Stimulated activated memory B cell treated with anti-CD40 and anti-IgM and Interleukin-4, amounts not matched to agents 10 μg/mL and 1 μg/mL and 100 μg/mL, for 72 hours (primary cell): ENCODE measurements at places on chromosomes 2 and 18.

GRCh38 chr2:150165442-150165841, 322.0 kb downstream of the RND3 start:
- no peaks in the 10 kb centered on the region for H3K27me3 ChIP-seq
- no peak overlapping the region for H3K4me3 ChIP-seq
- H3K36me3 ChIP-seq, result no peaks in the 10 kb centered on the region
- H3K27ac ChIP-seq, result no peak overlapping the region
- no peak for ATAC-seq

GRCh38 chr2:150621526-150622213, 134.2 kb upstream of the RND3 start:
- H3K36me3 ChIP-seq, result no peaks in the 10 kb centered on the region
- H3K27ac ChIP-seq, result no peak overlapping the region
- no peaks in the 10 kb centered on the region for H3K27me3 ChIP-seq
- ATAC-seq, result no peak

DNA sequence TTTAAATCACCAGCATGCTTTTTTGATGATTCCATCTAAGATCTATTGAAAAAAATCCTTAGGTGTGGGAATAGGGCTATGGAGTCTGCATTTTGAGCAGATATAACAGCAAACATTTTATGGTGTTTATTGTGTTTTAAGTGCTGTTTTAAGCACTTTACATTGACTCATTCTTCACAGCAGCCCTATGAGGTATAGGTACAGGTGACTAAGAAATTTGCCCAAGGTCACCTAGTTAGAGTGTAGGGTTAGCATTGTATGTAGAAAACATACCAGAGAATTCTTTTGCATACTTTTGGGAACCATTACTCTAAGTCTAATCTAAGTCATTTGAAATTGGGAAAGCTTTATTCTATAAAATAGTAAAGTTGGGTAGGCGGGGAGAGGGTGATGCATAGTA, 31.3 kb downstream of the PPM1B start:
- ATAC-seq, result no peak
- peaks cover 22% of the 10 kb centered on the region for H3K4me1 ChIP-seq
- no peak overlapping the region for H3K4me3 ChIP-seq
- H3K27ac ChIP-seq, result no peak overlapping the region
- H3K27me3 ChIP-seq, result no peaks in the 10 kb centered on the region

GRCh38 chr2:72010647-72011369, 136.9 kb downstream of the CYP26B1 start:
- ATAC-seq, result no peak
- peaks cover 6% of the 10 kb centered on the region for H3K27me3 ChIP-seq
- no peak overlapping the region for H3K27ac ChIP-seq
- no peak overlapping the region for H3K4me3 ChIP-seq
- H3K4me1 ChIP-seq, result no peaks in the 10 kb centered on the region

- H3K4me3 ChIP-seq, result no peak overlapping the region
- ATAC-seq, result peak; percentile 43
- no peaks in the 10 kb centered on the region for H3K36me3 ChIP-seq
- no peaks in the 10 kb centered on the region for H3K27me3 ChIP-seq
Measured at GRCh38 chr2:180698668-180699067, 281.7 kb upstream of the UBE2E3 start.

DNA sequence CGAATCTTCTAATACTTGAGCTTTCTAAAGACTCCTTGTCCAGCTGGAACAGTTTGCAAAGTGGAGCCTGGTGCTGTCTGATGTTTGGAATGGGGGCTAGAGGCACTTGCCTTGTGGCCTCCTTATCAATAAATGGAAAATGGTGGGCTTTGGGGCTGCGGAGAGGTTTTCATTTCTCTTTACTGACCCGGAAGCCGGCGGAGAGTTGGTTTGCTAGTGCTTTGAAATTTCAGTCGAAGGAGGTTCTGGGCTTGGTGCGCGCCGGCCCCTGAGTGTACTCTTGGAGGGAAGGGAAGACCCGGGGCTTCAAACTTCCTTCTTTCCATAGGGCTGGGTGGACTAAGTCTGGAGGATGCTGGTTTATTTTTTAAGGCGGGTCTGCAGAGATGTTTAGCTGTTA, 714 bp downstream of the RPIA start:
- peak overlapping the region; percentile 88 for H3K27ac ChIP-seq
- peak overlapping the region; percentile 84 for H3K4me3 ChIP-seq
- peaks cover 55% of the 10 kb centered on the region for H3K4me1 ChIP-seq
- no peak for ATAC-seq

DNA sequence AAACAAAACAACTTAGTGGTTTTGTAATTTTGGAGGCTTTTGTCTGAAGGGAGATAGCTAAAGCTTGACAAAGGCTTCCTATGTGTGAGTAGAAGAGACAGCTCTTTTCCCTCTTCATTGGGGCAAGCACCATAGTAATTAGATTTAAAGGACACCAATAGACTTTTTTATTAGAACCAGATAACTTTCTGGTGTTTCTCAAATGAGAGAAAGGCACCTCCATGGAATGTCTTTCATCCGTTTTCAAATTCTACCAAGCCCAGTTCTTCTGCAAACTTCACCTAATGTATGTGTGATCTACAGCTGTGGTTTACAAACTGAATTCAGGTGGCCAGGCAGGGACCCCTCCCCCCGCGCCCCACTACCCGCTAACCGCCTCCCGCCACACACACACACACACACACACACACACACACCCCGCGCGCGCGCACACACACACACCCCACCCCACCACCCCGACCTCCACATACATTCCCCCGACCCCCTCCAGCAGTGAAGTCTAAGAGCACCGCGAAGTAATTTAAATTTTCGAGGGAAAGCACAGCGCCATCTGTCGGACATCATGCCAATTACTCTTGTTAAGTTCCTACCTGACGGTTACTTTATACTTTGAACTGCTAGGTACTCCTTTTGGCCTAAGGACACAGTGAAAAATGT, 31.6 kb upstream of the PPP1R1C start:
- H3K4me3 ChIP-seq, result peak overlapping the region; percentile 31
- peaks cover 7% of the 10 kb centered on the region for H3K4me1 ChIP-seq
- peak; percentile 65 for ATAC-seq

DNA sequence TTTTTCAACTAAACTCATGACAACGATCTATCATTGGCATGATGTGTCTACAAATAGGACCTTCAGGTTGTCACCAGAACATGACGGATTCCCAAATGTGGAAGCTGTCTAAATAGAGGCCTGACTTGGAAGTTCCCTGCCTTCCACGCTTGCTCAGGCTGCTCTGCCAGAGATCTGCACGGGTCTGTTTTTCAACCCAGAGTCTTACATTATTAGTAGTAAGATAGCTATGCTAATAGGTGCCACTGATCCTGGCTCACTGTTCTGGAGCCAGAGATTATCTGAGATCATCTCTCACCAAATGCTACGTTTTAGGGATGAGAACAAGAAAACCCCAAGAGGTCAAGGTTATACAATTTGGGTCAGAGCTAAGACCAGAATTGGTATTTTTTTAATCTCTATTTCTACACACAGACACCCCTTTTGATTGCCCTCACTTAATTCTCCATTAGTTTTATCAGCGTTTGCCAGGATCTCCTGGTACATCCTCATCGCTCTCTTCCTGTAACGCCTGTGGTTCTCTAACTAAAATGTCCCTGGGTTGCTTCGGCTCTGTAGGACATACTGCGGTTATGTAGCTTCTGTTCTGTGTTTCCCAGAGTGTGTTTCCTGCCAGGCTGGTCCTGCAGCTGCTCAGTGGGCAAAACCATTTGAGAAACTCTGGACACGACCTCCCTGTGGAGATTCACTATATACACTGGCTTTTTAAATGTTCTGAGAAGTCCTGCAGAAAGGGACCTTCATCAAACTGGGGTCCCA, 5.7 kb downstream of the CDC42EP3 start:
- ATAC-seq, result no peak
- peak overlapping the region; percentile 2 for H3K4me3 ChIP-seq
- H3K4me1 ChIP-seq, result peaks cover 83% of the 10 kb centered on the region
- peak overlapping the region; percentile 36 for H3K27ac ChIP-seq
- peaks cover 15% of the 10 kb centered on the region for H3K36me3 ChIP-seq

- H3K4me1 ChIP-seq, result peaks cover 15% of the 10 kb centered on the region
- no peak for ATAC-seq
Measured at GRCh38 chr2:237471438-237472186, 15.4 kb upstream of the MLPH start.

- ATAC-seq, result no peak
- no peaks in the 10 kb centered on the region for H3K36me3 ChIP-seq
- no peaks in the 10 kb centered on the region for H3K27me3 ChIP-seq
- H3K4me1 ChIP-seq, result peaks cover 10% of the 10 kb centered on the region
- no peak overlapping the region for H3K4me3 ChIP-seq
Measured at GRCh38 chr2:134109725-134110124, 144.1 kb upstream of the MGAT5 start.

- H3K4me1 ChIP-seq, result no peaks in the 10 kb centered on the region
- H3K27ac ChIP-seq, result no peak overlapping the region
- ATAC-seq, result no peak
Measured at GRCh38 chr2:169386722-169387121, 24.4 kb upstream of the LRP2 start.

DNA sequence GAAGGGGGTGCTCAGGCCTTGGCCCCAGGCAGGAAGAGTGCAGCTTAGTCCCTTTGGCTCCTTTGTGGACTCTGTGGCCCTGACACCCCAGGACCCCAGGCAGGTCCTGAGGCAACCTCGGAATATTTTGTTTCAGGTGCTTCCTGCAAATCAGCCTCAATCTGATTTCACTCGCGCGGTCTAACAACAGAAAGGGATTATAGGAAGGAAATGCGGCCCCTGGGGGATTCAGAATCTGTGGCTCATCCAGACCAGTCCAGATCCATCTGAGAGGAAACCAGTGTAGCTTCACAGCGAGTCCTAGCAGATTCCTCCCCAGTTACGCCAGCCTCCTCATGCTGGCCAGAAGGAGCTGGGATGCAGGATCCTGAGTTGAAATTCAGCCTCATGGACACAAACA, 59.5 kb upstream of the YWHAQ start:
- H3K4me1 ChIP-seq, result peaks cover 8% of the 10 kb centered on the region
- no peaks in the 10 kb centered on the region for H3K36me3 ChIP-seq
- no peak for ATAC-seq

GRCh38 chr2:219572237-219573001, at the start of gene INHA:
Gene INHA (plus strand): TSS chr2:219572310. CDS start chr2:219572375, 65 bp downstream.
- H3K36me3 ChIP-seq, result no peaks in the 10 kb centered on the region
- peaks cover 81% of the 10 kb centered on the region for H3K27me3 ChIP-seq
- ATAC-seq, result no peak
- H3K4me1 ChIP-seq, result no peaks in the 10 kb centered on the region
- H3K27ac ChIP-seq, result no peak within 1 kb of the TSS
- no peak within 1 kb of the TSS for H3K4me3 ChIP-seq

DNA sequence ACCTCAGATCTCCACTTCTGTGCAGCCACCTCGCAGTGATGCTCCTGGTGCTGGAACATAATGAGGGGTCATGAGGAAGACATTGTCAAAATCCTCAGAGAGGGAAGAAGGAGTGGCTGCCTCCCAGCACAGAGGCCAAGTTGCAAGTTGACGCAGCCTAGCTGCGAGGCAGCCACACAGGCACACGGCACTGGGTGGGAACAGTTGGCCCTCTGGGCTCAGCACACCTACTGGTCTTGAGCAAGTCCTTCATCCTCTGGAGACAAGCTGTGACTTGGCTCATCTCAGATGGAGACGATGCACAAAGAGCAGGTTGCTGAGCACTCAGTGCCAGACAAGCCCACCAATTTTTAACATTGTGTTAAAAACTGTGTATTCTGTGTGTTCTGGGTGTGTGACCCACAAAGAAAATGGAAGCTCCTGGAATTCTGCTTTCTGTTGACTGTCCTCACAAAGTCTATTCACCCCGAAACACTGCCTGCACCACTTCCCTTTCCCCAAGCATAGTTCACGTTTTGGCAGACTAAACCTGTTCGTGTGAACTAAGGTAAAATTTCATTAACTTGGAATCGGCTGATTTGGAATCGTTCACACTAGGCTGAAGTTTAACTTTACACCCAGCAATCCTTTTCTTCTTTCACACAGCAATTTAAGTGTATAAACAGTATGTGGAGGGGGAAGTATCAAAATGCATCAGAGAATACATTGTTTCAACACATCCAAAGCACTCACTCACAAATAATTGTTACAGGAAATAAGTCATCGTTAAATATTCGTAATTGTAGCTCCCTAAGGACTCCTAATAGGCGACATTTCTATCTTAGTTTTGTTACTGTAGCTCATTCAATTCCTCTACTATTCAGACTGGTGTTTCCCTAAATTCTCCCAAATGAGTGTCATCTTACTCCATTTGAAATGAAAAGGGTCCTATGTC, 266.6 kb upstream of the ID2 start:
- no peaks in the 10 kb centered on the region for H3K36me3 ChIP-seq
- ATAC-seq, result peak; percentile 13
- H3K4me3 ChIP-seq, result no peak overlapping the region
- H3K27me3 ChIP-seq, result peaks cover 60% of the 10 kb centered on the region
- H3K27ac ChIP-seq, result no peak overlapping the region
- H3K4me1 ChIP-seq, result peaks cover 6% of the 10 kb centered on the region

GRCh38 chr2:240983361-240983995, 14.9 kb upstream of the SNED1 start:
- no peak overlapping the region for H3K4me3 ChIP-seq
- H3K36me3 ChIP-seq, result no peaks in the 10 kb centered on the region
- H3K27me3 ChIP-seq, result peaks cover 43% of the 10 kb centered on the region
- peaks cover 20% of the 10 kb centered on the region for H3K4me1 ChIP-seq

- no peak overlapping the region for H3K4me3 ChIP-seq
- H3K36me3 ChIP-seq, result no peaks in the 10 kb centered on the region
- no peak overlapping the region for H3K27ac ChIP-seq
- no peak for ATAC-seq
Measured at GRCh38 chr2:30677231-30677630, 130.0 kb downstream of the CAPN13 start.

GRCh38 chr2:178306352-178307073, 112.2 kb downstream of the OSBPL6 start:
- H3K4me1 ChIP-seq, result no peaks in the 10 kb centered on the region
- peak; percentile 63 for ATAC-seq
- H3K4me3 ChIP-seq, result no peak overlapping the region

DNA sequence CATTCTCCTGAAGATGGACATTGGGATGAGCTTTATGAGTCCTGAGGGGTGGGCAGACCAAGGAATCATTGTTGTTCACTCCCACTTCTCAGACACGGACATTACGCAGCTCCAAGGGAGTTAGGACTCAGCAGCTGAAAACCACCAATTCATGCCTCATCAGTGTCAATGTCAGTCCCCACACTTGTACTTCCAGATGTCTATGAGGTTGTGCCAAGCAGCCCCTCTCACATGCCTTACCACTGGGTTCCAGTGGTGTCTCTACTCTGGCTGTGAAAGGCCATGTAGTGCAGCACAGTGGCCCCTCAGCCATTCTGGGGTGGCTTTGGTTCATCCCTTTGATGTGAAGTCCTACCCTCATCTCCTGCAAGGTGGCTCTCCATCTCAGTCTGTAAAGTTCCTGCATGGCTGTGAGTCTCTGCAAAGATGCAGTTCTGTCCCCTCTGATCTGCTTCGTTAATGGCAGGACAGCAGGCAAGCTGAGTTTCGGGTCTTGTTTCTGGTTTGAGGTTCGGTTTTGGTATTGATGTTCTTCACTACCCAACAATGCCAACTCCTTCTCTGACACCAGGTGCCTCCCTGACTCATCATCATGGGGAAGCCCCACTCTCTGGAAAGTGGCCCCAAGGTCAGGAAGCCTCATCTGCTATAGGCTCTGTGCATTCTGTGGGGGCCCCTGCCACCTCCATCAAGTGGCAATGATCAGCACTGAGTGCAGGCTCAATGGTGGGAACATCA, 14.0 kb upstream of the COL6A3 start:
- peak; percentile 79 for ATAC-seq
- no peaks in the 10 kb centered on the region for H3K36me3 ChIP-seq
- no peak overlapping the region for H3K27ac ChIP-seq
- H3K27me3 ChIP-seq, result peaks cover 46% of the 10 kb centered on the region
